ENCODE measurements at places on chromosomes 3 and 15.

- H3K4me3 ChIP-seq, result no peak overlapping the region
- H3K4me1 ChIP-seq, result no peaks in the 10 kb centered on the region
- no peaks in the 10 kb centered on the region for H3K27me3 ChIP-seq
- DNase-seq, result no peak
- no peak overlapping the region for H3K27ac ChIP-seq
- no peaks in the 10 kb centered on the region for H3K36me3 ChIP-seq
Measured at GRCh38 chr3:128409624-128410581, 56.8 kb downstream of the DNAJB8 start.

- H3K4me3 ChIP-seq, result no peak overlapping the region
- peaks cover 4% of the 10 kb centered on the region for H3K4me1 ChIP-seq
- H3K27me3 ChIP-seq, result no peaks in the 10 kb centered on the region
- peaks cover 29% of the 10 kb centered on the region for H3K36me3 ChIP-seq
- no peak for DNase-seq
- H3K27ac ChIP-seq, result no peak overlapping the region
Measured at GRCh38 chr3:143041903-143042302, 40.5 kb downstream of the U2SURP start.

DNA sequence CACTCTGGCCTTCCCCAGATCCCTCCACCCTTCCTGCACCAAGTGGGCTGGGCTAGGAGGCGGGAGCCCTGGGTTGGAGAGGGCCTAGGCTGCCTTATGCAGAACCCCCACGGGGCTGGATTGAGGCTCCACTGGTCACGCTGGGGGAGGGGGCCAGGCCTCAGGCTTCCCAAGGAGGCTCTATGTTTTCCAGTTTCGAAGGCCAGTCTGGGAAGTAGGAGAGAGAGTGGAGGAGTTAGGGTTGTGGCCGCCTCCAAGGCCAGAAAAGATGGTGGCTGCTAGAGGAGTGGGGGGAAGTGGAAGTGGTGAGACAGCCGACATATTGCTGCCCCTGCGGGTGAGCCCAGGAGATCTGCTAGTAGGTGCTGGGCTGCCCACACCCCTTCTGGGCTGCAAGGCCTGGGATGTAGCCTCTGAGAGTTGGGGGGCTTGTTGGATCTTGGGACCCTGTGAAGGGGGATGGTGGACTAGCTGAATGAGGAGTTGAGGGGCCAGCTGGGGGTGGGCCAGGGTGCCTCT, 1.2 kb downstream of the GNAI2 start:
- peak overlapping the region; percentile 99 for H3K4me3 ChIP-seq
- H3K4me1 ChIP-seq, result peaks cover 45% of the 10 kb centered on the region
- H3K36me3 ChIP-seq, result peaks cover 14% of the 10 kb centered on the region

GRCh38 chr15:66155065-66155464, 98.5 kb downstream of the MEGF11 start:
- no peak overlapping the region for H3K27ac ChIP-seq
- DNase-seq, result no peak
- no peaks in the 10 kb centered on the region for H3K4me1 ChIP-seq
- no peaks in the 10 kb centered on the region for H3K36me3 ChIP-seq

GRCh38 chr3:48656841-48657281, 5.8 kb downstream of the CELSR3 start:
- H3K4me1 ChIP-seq, result peaks cover 7% of the 10 kb centered on the region
- peaks cover 6% of the 10 kb centered on the region for H3K27me3 ChIP-seq
- peak overlapping the region; percentile 76 for H3K4me3 ChIP-seq
- no peak for DNase-seq
- peak overlapping the region; percentile 79 for H3K27ac ChIP-seq
- H3K36me3 ChIP-seq, result peaks cover 4% of the 10 kb centered on the region

DNA sequence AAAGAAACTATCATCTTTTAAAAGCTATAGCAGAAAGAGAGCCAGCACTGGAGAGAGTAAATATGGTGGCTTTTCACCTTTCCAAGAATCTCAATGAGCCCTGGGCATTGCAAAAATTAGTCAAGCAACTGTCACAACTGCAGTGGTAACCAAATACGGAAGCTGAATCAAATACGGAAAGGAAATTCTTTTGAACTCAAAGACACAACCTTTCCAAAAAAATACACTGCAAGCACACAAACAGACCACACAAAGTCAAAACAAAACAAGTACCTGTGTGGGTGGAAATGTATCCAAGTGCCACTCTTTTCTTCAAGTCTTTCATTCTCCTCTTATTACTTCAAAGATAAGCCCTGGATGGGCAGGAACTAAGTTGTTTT, 17.6 kb downstream of the VGLL4 start:
- H3K27me3 ChIP-seq, result no peaks in the 10 kb centered on the region
- peak overlapping the region; percentile 71 for H3K27ac ChIP-seq
- H3K4me3 ChIP-seq, result peak overlapping the region; percentile 39
- peak; percentile 42 for DNase-seq

DNA sequence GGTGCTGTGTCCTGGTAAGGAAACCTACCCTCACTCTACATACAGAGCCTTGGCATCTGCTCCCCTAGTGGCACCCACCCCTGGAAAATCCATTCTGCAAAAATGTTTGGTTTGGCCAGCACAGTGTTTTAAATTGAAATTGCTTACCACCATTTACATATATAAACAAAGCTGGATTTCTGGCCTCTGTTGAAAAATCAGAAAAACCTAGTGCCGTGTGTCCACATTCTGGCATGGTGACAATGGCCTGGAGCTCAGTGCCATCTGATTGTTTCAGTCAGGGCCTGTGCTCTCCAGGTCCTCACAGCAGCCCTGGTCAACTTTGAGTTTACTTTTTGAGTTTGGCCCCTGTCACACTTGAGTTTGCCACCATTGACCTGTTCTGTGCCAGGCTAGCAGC, 2.9 kb upstream of the IL17RC start:
- H3K27me3 ChIP-seq, result peaks cover 2% of the 10 kb centered on the region
- no peak overlapping the region for H3K27ac ChIP-seq
- peaks cover 25% of the 10 kb centered on the region for H3K4me1 ChIP-seq
- H3K36me3 ChIP-seq, result no peaks in the 10 kb centered on the region

DNA sequence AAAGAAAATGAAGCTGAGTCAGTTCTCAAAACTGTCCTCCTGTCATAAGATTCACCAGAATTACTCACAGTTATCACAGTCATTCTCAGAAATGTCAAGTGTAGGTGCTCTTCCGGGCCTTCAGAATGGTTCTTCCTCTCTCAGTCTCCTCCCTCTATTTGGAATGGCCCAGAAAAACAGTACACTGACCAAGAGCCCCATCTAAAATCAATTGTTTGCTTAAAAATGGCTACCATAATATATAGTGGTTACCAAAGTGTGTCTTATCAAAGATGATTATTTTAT, 99.8 kb downstream of the MECOM start:
- H3K36me3 ChIP-seq, result no peaks in the 10 kb centered on the region
- DNase-seq, result no peak

GRCh38 chr3:123789160-123789559, 95.0 kb downstream of the MYLK start:
- no peak overlapping the region for H3K27ac ChIP-seq
- H3K4me1 ChIP-seq, result no peaks in the 10 kb centered on the region

All from activated T-helper 1 cell treated with anti-CD3 and anti-CD28 coated beads, Interleukin-12 subunit alpha, Interleukin-12 subunit beta, Interleukin-2, Interleukin-4 antibody, amounts not matched to agents 30 ng/mL and 10 ng/mL and 1 ng/mL, durations not matched to agents 14 hours and 24 hours and 36 hours (primary cell).